ENCODE measurements at places on chromosomes 4 and X.

DNA sequence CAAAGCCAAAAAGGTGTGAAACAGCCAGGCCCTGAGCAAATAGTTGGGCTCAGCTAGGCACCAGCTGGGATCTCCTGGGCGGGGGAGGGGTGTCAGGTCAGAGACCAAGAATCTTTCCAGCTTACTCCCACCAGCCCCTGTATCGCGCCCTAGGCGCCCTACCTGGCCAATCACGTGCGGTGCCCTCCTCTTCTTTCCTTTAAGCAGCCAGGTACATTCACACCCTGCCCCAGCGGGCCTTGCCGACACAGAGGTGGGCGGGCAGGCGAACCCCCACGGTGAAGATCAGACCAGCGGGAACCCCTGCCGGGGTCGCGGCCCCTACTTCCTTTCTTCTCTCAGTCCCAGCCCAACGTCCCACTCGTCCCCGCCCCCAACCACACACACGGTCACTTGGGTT is 9.1 kb downstream of the ARHGAP36 start:
- DNase-seq, result no peak

GRCh38 chrX:77431227-77431626 is 16.0 kb upstream of the FGF16 start:
- DNase-seq, result no peak

- no peak for DNase-seq
These were observed 137.6 kb upstream of the SPIN4 start for GRCh38 chrX:63488546-63489373.

- DNase-seq, result no peak
These were observed 496 bp downstream of the SH2D1A start for GRCh38 chrX:124346877-124347241.

- DNase-seq, result no peak
These were observed 1134.4 kb downstream of the PDHA2 start for GRCh38 chr4:96974295-96974694.

DNA sequence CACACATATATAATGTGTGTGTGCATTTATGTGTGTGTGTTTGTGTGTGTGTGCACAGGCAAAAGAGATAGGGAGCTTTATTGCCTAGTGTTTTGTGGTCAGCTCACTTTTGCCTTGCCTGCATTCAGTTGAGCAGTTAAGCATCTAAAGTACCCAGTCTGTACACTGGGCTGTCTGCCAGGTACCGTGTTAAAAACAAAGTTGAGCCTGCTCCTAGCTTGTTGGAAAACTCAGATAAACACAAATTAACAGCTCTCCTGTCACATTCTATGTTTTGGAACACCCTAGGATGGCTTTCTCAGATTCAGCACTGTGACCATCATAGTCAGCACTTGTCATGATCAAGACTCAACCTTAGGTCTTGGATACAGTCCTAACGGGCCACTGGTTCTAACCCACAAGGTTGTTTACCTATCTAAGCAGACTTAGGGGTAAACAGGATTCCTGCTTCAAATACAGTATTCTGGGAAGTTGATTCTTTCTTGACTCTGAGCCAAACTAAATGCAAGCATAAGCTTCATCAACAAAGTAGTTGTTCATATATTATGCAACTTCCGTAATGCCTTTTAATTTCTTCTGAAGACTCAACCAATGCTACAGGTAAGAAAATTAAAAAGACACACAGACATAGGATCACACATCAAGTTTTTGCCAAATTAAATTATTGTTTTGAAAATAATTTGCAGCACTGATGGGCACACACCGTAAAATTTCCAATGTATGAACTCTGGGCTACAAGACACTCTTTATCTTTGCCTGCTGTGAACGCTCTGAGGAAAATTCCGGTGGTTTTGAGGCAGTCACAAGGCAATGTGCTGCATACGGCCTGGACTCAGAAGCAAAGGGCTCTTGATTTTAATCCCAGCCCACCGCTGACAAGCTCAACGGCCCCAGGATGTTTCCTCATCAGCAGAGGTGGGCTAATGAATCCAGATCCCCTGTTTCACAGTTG is 11.3 kb upstream of the CD99 start:
- no peak for DNase-seq

DNA sequence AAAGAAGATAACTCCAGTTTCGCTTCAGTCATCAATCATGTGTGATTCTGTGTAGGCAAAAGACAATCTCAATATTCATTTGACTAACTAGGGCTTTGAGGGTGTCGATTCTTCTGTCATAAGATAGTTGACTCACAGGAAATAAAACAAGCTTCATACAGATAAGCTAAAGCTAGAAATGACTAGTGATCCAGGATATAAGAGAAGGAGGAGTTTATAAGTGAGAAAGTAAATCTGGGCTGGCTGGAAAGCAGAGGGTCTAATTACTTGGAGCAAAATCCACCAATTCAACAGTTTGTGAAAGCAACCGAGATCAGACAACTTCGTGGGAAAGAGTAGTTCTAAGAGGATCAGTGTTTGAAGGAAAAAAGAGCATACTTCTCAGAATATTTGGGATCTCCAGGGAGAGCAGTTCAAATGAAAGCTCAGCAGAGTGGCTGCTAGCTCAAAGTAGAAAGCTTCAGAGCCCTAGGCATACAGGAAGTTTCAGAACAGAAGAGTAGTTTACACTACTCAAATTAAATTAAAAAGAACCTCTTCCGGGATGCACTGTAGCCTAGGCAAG is 429.3 kb downstream of the INPP4B start:
- no peak for DNase-seq

- no peak for DNase-seq
These were observed 316.1 kb upstream of the EMCN start for GRCh38 chr4:100833906-100834305.

- no peak for DNase-seq
These were observed 384.8 kb downstream of the FAM133A start for GRCh38 chrX:94058728-94059382.

- no peak for DNase-seq
These were observed 35.9 kb downstream of the ETDC start for GRCh38 chrX:135345107-135345589.

- DNase-seq, result no peak
These were observed 61.4 kb downstream of the DDX53 start for GRCh38 chrX:23061116-23061515.

DNA sequence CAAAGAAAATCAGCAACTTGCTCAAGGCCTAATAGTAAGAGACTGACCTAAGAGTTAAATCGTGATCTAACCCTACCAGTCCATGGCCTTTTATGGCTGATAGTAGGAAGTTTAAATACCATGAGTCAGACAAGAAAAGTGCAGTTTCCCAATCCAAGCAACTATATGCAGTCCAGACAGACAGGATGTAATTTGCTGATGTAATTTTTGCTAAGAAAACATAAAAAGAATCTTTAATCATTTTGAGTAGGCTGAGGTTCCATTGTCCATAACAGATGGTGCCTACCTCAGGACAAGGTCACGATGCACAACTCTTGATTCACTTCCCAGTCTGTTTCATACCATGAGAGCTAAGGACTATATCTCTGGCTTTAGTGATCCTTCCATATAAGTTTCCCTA is 317.5 kb upstream of the GRIA3 start:
- no peak for DNase-seq

GRCh38 chr4:154030152-154030551 is 241.3 kb upstream of the SFRP2 start:
- no peak for DNase-seq

DNA sequence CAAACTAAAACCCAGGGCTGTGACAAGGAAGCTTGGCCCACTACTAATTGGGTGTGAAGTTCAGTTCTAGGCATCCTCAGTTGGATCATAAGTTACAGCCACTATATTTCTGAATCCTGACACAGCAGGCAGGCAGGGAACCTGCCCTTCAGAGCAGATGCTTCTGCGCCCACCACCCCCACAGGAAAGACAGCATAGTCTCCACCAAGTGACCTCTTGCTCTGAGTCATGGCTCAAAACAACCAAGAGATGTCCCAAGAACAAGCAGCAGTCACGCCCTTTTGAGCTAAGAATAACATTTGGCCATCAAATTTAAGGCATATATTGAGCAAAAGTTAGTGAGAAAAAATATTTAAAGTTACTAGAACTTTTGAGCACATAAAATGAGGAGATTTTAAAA is 170.7 kb upstream of the SMARCAD1 start:
- no peak for DNase-seq

GRCh38 chr4:46955601-46956000 is 37.8 kb downstream of the GABRA4 start:
- no peak for DNase-seq

DNA sequence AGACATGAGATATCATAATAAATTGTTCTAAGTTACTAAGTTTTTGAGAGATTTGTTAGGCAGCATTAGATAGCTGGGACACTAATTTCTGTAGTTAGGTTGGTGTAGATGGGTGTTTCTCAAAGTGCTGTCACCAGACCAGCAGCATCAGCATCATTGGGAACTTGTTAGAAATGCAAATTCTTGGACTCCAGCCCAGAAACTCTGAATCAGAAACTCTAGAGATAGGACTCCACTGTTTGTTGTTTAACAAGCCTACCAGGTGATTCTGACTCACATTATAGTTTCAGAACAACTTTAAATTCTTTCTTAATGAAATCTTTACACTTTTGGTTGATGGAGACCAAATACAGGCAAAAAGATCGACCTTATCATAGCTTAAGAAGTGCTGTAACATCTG is 173.7 kb downstream of the PABPC4L start:
- DNase-seq, result no peak

GRCh38 chr4:150584111-150584915 is 2.4 kb downstream of the MAB21L2 start:
- no peak for DNase-seq

GRCh38 chr4:71456841-71457240 is 118.0 kb downstream of the SLC4A4 start:
- no peak for DNase-seq

GRCh38 chr4:165207016-165207430 is 338 bp upstream of the KLHL2 start:
- no peak for DNase-seq

DNA sequence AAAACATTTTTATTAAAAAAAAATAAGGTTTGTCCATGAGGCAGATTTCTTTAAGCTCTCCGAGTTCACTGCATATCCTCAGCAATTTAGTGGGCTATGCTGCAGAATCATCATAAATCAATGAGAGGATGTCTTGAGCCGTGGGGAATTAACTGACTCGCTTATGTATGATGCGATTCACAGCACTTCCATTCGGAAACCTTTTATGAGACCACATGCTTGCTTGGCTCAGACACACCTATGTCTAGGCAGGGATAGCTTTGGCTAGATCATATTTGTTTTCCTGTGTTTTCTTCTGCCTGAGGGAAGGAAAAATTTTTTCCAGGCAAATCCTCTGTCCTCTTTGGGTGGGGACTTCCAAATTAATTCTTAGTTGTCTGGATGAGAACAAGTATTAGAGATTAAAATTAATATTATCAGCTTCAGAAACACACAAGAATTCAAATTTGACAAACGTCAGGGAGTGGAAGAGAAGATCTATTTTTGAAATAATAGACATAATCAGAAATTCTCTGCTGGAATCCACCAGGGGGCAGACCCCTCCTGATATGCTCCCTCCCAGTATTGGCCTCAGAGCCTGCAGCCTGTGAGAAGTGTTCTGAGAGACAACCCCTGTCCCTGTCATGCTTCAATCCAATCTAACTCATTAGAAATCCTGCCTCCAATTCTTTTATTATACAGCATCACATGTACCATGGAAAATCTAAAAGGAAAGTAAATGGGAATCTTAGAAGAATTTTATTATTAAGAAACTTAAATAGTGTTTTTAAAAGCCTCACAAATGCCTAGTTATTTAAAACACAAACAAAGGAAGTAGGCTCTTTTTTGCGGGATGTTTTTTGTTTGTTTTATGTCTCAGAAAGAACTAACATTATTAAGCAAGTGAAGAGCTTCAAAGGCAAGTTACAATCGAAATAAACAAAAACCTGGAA is 345.1 kb upstream of the TACR3 start:
- DNase-seq, result no peak

DNA sequence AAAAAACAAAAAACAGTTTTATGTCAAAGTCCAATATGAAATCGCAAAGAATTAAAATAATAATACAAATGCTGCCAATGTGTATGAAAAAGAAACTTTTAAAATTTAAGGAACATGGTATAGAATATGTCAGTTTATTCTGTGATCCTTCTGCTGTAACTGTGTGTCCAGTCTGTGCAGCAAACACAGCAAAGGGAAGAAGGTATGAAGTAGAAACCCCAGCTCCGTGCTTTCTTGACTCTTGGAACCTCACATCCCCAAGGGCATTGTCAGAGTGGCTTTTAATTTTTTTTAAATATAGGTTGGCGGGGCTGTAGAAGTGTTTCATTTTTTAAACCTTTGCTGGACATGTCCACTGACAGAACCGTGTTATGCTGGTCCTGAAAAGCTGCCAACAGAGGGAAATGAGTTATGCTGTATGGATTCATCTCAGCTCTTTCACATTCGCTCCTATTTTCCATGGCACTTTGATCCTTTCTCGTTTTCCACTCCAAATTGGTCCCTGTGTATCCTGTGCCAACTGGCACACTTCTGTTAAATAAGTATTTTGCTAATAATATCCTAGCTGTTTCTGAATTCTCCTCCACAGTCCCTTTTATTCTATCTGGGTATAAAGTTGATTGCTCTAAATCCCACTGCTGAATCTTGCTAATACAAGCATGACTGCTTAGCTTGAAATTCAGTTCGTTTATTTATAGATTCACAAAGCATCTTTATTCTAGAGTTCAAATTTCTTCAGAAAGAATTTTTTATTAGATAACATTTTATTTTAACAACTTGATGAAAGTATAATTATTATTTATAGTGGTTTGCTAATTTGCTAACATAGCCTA is 127.0 kb upstream of the DDIT4L start:
- DNase-seq, result no peak

DNA sequence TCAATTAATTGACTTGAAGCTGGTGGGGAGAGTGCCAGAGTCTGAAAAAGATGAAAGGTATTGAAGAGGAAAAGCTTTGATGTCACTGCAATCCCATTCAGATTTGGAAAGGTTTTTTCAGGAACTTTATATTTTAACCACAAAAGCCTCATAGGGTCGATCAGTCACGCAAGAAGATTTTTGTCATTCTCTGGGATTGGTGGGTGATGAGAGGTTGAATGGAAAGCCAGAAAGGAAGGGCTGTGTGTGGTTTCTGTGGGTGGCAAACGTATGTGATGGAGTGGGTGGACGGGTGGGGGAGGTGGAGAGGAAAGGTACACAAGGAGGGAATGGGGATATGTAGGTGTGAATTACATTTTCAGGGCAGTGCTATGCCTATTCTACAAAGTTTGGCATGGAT is 173.8 kb upstream of the SCML1 start:
- no peak for DNase-seq

- DNase-seq, result no peak
These were observed 56.0 kb downstream of the GPR82 start for GRCh38 chrX:41779941-41780340.

- DNase-seq, result no peak
These were observed 1.2 kb downstream of the PRKX start for GRCh38 chrX:3712051-3712869.

GRCh38 chr4:185677637-185678314 is 134.2 kb downstream of the SORBS2 start:
- no peak for DNase-seq

GRCh38 chr4:120971884-120972283 is 49.4 kb upstream of the PRDM5 start:
- no peak for DNase-seq

GRCh38 chrX:81355436-81355835 is 153.5 kb downstream of the SH3BGRL start:
- no peak for DNase-seq

All from cerebellar nuclear complex (tissue), 1 donor.